ENCODE measurements at places on chromosomes 13 and 19. TPM values are rescaled to one million over a fixed set of nuclear protein-coding genes. Genes with fewer than 3 reads are reported as not detected.
A peak's percentile ranks its signal among the peaks of the same experiment; 100 is the strongest.

GRCh38 chr13:22940736-22941135 lies 240.0 kb upstream of the SGCG start:
- no peak for DNase-seq

Gene SIGLEC8
- total RNA-seq = 0.94 TPM

- DNase-seq = peak; percentile 40
These were observed 5.1 kb downstream of the PEX11G start for GRCh38 chr19:7483720-7484201.

- DNase-seq = no peak
These were observed 10.1 kb downstream of the SUCLA2 start for GRCh38 chr13:47990920-47991466.

DNA sequence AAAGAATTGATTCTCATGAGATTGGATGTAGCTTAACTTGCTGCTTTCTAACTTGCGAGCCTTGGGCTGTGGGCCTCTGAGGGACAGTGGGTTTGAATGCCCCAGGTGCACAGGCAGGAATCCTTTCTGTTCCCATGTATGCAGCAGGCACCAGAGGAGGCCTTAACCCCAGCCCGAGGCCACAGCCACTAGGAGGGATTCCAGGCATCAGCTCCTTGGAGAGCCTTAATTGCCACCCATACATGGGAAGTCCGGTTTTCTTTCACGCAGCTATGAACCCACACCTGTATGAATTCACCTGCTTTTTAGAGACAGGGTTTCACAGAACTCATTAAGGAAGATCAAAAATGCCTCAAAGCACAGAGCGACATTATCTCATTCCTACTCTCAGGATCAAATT lies 117.9 kb downstream of the CRYL1 start:
- DNase-seq = no peak

DNA sequence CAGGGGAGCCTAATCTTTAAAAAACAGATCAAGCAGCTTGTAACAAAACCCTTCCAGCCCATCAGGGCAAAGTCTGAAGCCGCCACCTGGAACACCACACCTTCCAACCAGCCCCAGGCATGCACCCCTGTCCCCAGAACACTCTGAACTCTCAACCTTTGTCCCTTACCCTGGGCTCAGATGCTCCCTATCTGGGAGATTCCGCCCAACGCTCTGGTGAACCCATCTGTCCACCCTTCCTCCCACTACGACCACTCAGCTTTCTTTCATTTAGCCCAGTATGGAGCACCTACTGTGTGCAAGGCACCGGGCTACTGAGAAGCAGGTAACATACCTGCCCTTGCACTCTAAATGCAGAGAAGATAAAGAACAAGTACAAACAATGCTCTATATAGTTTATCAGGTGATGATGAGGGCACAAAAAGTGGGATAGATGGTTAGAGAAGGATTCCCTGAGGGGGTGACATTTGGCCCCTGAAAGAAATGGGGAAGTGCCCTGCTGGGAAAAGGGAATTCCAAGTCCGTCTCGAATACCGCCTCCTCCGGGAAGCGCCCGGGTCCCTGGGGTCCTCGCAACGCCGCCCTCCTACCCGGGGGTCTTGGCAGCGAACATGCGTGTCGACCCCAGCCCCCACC lies 629 bp downstream of the PEPD start:
- DNase-seq = peak; percentile 28

DNA sequence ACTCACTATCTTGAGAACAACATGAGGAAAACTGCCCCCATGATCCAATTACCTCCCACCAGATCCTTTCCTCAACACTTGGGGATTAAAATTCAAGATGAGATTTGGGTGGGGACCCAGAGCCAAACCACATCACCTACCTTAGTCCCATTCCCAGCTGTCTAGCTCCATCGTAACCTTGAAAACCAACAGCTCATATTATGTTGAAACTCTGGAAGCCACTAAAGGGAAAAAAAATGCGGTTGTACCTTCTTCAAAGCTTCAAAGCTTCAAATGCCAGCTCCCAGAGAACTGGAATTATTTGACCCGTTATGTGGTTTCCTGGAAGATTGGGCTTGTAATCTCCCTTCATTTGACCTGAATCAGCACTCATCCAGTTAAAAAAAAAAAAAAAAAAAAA lies 223.1 kb upstream of the GPC6 start:
- DNase-seq = no peak

DNA sequence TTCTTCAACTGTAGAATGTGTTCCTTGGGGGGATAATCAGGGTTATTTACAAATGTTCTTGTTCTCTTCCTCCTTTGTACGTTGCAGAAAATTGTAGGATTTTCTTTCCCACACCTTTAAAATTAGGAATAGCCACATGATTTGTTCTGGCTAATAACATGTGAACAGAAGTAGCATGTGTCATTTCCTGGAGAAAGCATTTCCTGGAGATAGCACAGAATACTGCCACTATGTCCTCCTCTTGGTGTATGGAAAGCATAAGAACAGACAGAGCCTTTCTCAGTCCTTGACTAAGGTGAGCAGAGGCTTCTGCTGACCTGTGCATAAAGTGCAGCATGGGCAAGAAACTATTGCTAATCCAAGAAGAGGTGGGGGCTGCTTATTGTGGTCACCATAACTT lies 101.8 kb downstream of the FAM216B start:
- DNase-seq = no peak

DNA sequence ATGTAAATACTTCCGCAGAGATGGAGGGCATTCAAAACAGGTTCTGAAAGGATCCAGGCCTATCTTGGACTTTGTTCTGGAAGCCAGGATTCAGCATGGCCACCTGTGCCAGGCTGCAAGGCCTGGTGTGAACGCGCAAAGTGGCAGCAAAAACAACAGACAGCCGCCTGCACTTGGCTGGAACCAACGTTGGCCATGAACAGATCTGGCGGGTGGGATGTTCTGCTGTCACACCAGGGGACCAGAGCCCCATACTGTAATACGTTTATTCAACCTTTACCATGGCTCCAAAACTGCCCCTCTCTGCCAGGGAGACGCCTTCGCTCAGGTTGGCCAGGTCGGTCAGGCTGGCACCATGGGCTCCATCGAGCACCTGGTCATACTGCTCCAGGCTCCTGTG lies 69.7 kb downstream of the EPS15L1 start:
- DNase-seq = no peak

DNA sequence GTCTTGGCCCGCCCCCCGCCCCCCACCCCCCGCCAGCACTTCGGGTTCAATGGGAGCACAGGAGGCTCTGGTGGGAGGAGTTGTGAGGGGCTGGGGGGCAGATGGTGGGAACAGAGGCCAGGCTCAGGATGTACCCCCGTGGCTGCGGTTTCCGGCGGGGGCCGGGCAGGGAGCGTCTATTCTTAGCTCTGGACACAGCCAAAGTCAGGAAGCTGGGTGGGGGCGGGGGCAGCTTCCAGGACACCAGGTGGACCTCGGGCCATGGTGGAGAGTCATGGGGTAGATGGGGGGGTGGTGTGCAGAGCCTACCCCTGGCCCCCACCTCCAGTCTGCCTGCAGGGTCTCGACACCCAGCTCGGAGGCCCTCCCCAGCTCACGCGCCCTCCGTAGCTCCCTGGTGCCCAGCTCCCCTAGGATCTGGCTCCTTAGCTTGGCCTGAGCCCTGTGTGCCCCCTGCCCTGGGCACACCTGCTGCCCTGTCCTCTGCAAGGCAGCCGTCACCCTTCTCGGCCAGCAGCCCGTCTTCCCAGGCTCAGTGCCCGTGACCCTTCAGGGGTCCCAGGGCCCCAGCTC lies 2.2 kb upstream of the TBXA2R start:
- no peak for DNase-seq

GRCh38 chr13:39900106-39900750 lies 244.8 kb downstream of the COG6 start:
- no peak for DNase-seq

- DNase-seq = no peak
These were observed 133.5 kb downstream of the DNAJC15 start for GRCh38 chr13:43156916-43157315.

Gene FUZ
- 14.9 TPM for total RNA-seq

- no peak for DNase-seq
These were observed 216.8 kb downstream of the TEX29 start for GRCh38 chr13:111537115-111537728.

Gene KDELR1
- total RNA-seq = 233 TPM

DNA sequence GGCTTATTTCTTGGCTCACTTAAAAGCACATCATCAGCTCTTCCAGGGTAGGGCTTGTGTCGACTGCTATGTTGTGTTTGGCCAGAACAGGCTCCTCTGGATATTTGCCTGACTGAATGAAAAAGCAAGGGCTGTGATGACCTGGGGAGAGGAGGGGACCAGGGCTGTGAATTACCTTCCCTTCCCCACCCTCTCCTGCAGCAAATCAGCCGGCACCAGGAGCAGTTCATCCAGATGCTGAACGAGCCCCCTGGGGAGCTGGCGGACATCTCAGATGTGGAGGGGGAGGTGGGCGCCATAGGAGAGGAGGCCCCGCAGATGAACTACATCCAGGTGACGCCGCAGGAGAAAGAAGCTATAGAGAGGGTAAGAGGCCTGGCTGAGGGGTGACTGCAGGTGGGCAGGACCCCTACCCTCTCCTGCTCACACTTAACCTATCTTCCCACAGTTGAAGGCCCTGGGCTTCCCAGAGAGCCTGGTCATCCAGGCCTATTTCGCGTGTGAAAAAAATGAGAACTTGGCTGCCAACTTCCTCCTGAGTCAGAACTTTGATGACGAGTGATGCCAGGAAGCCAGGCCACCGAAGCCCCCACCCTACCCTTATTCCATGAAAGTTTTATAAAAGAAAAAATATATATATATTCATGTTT lies 4.4 kb downstream of the GADD45GIP1 start:
- DNase-seq = no peak

GRCh38 chr19:366951-367350 lies 22.4 kb upstream of the MIER2 start:
- no peak for DNase-seq

DNA sequence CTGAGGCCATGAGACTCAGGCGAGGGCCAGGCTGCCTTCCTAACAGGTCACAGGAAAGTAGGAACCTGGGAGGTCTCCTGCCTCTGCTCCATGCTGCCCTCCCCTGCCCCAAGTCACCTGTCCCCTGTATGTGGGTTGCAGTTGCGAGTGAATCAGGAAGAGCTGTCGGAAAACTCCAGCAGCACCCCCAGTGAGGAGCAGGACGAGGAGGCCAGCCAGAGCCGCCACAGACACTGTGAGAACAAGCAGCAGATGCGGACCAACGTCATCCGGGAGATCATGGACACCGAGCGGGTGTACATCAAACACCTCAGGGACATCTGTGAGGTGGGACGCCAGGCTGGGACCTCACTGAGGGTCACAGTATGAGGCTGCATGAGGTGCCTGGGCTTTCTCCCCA lies 22.8 kb upstream of the C1QTNF9 start:
- DNase-seq = no peak

DNA sequence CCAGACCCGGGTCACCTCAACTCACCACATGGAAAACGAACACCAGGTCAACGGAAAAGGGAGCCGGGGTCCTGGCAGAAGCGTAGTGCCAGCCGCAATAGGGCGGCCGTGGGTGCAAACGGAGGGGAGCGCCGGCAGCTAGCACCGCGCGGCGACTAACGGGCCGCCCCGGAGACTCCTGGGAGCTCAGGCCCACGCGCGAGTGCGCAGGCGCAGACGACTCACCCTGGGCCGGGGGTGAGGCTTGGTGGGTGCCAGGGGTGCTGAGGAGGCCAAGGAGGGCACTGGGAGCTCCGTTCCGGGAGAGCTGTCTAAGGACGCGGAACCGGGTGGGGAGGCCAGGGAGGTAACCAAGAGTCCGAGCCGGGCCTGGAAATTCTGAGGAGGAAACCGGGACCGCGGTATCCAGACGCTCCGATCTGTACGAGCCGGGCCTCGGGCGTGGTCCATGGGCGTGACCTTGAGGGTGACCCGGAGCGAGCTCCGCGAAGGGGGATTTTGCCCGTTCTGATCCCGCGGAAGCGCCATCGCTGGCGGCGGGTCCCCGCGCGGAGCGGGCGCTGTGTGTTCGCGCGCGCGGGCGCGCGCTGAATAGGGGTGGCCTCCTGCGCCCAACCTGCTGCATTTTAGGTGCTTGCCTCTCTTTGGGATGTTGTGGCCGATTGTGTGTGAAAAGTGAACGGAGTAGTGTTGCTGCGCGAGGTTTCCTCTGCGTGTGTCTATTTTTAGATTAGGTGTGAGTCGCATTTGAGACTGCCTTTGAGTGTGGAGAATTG lies at the start of gene ZNF382:
Gene ZNF382 (plus strand): TSS at position 213 of the 776 bp plus-strand sequence. CDS start 4,602 bp downstream, outside the sequence.
- DNase-seq = peak; percentile 63

DNA sequence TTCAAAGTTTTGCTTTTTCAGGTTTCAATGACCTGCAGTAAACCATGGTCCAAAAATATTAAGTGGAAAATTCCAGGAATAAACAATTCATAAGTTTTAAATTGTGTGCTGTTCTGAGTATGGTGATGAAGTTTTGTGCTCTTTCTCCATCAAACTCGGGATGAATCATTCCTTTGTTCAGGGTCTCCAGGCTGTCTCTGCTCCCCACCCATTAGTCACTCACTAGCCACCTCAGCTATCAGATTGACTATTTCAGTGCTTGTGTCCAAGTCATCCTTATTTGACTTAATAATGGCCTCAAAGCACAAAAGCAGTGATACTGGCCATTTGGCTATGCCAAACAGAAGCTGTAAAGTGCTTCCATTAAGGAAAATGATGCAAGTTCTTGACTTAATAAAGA lies 1140.4 kb downstream of the EFNB2 start:
- DNase-seq = no peak

DNA sequence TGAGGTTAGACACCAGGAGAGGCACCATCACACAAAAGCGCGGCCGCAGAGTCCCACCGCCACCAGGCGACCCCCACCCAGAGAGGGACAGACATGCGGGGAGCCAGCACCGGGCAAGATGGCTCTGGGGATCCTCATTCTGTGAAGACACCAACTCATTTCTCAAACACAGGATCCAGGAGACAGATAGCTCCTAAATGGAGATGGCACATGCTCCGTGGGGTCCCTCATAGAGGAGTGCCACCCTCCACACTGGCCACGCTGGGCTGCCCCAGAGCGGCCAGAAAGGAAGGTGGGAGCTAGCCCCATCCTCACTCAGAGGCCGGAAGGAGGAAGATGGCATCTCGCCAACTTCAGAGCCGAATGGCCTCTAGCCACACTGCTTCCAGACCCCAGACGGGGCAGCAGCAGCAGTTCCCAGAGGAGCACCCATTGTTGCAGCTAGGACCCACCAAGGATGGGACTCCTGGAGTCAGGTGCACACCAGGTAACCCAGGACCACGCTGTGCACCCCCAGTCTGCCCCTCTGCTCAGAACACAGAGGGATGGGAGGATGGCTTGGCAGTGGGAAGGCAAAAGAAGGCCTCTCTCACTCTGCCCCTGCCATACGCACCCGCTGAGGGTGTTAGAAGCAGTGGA lies 78.6 kb downstream of the ZIC5 start:
- DNase-seq = no peak

Measured in colonic mucosa (tissue), 4 donors.